NCI-H1417 treated with DMSO at 0.1 percent for 48 hours (cell line): ENCODE measurements at places on chromosomes 16 and 17.

DNA sequence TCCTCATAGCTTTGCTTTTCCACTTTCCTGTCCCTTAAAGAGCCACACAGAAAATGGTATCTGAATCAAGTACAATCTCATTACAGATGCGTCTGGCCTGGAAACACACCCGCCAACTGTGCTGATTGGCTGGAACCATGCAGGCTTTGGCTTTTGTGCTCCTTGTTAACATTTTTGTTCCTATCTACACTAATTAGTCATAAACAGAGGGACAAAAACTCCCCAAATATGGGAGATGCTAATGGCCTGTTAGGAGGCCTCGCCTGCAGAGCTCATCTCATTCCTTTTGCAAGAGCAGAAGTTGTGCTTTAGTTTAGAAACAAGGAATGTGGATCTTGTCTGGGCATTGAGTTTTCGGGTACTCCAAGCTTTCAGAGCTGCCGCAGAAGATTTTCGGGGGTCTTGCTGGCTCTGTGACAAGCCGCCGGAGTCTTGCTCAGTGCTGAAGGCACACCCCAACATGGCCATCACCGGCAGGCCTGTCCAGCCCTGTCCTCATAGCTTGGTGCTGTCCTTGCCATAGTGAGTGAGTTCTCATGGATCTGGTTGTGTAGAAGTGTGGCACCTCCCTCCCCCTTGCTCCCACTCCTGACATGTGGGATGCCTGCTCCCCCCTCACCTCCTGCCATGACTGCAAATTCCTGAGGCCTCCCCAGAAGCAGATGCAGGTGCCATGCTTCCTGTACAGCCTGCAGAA, 69.8 kb downstream of the METRNL start:
- DNase-seq, result no peak

DNA sequence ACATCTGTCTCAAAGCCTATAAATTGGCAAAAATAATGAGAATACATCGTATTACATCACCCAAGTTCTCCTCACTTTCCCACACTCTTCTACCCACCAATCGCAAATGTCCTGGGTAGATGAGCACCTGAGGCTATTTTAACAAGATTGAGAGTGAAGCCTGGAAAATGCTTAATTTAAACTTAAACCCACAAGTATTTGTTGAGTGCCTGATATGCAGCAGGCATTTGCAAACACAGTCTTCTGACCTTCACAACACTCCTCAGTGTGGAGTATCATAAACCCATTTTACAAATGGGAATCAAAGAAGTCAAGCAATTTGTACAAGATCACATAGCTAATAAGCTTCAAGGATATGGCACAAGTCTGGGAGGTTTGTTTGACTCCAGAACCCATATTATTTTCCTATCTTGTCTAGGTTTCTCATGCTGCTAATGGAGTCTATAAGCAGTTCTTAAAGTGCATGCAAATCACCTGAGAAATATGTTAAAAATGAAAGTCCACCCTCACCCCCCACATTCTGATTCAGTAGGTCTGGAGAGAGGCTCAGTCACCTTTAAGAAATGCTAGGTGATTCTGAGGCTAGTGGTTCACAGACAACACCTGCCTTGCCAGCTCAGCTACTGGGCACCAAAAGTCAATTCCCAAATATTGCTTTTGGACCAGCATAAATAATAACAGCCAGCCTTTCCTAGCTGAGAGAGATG, 34.9 kb upstream of the CCL2 start:
- DNase-seq, result no peak

- no peak for DNase-seq
These were observed 8.5 kb downstream of the SNTB2 start for GRCh38 chr16:69195369-69196029.

DNA sequence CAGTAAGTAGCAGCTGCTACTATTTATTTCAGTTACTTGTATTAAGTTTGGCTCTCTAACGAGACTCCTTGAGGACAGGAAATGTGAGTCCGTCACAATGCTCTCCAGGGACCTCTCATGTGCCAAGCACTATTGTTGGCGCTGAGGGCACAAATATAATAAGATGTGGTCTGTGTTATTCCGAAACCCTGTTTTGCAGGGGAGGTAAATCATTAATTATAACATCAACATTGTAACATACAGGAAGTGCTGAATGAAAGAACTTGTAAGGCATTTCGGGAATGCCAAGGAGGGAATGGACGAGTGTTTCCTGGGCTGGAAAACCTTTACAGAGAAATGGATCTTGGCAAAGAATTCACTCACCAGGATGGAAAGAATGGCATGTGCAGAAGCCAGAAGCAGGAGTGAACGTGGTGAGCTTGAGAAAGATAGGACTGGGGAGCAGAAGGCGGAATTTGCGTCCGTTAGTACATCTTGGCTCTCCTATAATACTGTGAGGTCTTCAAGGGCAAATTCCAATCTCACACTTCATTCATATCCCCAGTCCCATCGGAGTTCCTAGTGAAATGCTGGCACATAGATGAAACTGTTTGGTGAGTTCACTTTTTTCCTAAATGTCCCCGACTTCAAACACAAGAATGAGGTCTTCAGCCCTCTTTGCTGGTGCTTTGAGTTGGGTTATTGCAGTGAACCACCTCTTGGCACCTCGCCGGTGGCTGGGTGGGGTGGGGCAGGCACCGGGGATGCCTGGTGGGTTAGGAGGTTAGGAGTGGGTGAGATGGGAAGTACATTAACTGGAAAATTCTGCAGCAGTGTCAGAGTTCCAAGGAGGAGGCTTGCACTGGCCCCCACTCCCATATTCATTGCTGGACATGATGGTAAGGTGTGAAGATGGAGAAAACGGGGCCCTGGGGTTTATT, 11.5 kb downstream of the TAC4 start:
- no peak for DNase-seq

- DNase-seq, result no peak
These were observed 540 bp upstream of the CD300LF start for GRCh38 chr17:74713171-74713755.

GRCh38 chr16:3866703-3867431, 13.6 kb downstream of the CREBBP start:
- DNase-seq, result no peak

DNA sequence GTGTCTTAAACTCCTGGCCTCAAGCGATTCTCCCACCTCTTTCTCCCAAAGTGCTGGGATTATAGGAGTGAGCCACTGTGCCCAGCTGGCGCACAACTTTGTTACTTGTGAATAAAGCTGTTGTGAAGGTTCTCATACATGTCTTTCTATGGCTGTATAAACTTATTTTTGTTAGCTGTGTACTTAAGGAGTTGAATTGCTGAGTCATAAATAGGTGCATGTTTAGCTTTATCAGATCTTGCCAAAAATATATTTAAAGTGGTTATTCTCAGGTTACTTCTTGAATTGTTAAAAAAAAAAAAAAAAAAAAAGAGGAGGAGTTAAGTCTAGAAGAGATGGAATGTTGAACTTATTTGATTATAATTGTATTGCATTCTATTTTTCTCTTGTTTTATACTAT, 47.6 kb upstream of the IRX3 start:
- no peak for DNase-seq

- no peak for DNase-seq
These were observed 126.3 kb upstream of the HSBP1 start for GRCh38 chr16:83681381-83681956.

DNA sequence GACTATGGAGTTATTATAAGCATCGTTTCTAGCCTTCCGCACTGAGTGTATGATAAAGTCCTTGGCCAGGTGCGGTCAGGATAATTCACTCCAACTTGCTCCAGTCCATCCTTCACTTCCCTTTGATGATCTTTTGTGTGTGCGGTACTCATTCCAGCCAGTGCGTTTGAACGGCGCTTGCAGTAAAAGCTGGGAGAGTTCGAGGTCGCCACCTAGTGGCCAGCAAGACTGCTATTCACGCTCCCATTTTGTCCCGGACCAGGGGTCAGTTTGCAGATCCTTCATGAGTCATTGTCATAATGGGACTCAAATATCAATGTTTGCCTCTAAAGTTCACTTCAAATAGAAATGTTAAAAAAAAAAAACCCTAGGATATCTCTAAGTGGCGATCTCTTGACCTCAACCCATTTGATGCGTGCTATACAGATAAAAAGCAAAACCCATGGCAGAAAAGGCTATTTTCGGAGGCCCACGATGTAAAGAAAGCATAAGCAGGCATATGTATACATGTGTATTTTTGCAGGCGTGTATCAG, 417.1 kb downstream of the TMEM114 start:
- DNase-seq, result no peak

DNA sequence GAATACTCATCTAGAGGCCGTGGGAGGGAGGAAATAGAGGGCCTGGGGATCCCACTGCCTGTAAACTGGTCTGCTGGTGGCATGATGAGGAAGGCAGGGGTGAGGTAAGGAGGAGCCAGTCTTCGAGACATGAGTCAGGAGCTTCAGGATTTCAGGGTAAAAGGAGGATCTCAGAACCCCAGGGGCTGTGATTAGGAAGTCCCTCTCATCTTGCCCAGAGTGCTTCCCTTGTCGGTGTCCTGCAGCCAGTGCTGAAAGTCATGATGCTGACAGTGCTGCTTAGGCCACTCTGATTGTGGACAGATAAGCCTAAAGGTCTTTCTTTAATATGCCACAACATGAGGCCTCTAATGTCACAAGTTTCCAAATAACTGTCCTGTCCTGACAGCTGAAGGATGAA, 29.6 kb downstream of the COG4 start:
- DNase-seq, result no peak

DNA sequence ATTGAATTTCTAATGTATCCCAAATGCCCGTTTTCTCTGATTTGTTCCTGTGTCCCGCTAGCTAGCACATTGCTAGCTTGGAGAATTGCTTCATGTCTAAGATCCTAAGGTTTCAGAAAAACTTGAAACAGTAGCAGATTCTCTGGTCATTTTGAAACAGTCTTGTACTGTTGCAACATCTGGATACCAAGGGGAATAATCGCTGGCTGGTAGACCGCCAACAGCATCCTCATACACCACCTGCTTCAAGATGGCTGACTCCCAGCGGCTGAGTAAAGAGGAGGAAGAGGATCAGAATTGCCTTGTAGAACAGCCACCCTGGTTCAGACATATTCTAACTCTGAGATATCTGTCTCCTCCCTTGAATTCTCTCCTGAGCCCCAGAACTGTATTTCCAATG, 226.7 kb upstream of the ELAC2 start:
- DNase-seq, result no peak

DNA sequence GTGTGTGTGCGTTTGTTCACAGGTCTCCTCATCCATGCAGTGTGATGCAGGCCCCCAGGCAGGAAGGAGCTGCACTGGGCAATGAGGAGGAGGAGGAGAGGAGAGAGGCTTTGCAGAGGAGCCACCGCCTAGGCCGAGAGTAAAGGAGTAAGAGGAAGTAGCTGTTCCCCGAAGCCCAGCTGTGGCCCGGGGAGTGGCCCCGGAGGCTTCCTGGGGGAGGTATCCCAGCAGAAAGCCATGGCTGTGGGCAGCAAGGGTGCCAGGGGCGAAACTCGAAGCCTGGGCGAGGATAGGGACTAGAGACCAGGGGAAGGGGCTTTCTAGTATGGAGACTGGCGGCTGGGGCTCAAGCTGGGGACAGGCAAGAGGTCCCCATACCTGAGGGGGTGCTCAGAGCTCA, 12.2 kb downstream of the C16orf95 start:
- DNase-seq, result no peak

- DNase-seq, result peak; percentile 50
These were observed at the start of gene LLGL1 for GRCh38 chr17:18225121-18225641. LLGL1 (plus strand) TSS chr17:18225635; CDS start chr17:18225683, 48 bp downstream.

DNA sequence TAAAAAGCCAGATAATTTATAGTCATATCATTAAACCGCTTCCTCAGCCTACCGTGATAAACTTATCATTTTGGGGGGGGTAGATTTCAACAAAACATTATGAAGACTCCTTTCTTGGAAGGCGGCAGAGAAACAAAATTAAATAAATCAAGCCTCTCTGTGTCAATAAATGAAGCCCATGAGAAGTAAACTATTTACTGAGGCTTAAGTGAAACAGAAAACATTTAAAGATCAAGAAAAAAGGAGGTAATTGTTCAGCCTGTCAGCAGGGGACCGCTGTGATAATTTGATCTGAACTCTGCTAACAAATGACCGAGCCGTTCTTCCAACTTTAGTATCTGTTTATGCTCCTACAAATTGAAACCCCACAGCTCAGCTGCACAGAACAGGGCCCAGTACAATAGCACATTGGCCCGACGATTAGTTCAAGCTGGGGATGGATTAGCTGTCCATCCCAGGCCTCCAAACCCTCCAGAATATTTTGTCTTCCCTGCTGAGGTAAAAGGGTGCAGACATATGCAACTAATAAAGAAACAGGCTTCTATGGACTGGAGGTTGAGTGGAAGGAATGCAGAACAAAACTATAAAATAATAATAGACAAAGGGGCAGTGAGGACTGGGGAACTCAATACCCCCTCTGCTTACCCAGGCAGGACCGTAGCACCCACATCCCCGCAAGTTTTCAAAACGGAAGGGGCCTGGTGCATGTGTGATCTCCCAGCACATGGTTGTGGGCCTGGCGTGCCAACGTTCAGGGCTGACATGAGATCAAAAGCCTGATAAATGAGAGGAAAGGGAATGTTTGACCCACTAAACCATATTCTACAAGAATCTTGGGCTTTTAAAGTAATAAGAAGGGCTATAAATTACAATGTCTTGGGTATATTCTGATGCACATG, 298.1 kb upstream of the IRX5 start:
- DNase-seq, result no peak

DNA sequence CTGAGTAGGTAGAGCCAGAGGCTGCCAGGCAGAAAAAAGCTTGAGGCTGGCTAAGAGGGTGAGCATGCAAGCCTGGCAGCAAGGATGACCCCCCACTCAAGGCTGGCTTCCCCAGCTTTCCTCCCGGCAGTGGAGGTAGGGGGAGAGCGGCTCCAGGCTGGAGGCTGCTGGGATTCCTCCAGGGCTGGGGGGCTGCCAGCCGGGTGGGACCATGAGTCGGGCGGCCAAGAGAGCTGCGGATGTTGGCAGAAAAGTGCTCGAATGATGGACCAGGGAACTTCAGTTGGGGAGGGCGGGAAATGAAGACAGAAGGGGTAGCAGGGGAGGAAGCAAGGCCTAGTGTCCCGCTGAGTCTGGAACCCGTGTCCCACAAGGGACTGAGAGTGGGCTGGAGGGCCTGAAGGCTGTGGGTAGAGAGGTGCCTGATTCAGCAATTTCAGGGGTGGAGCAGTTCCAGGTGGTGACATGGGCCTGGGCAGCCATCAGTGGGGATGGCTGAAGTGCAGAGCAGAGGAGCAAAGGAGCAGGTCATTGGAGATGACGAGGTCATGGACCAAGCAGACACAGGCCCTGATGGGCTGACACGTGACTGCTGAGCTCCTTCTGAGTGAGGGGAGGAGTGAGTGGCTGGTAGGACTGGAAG, 20.3 kb downstream of the HSD11B2 start:
- no peak for DNase-seq

GRCh38 chr17:50638966-50639713, 4.5 kb downstream of the ABCC3 start:
- no peak for DNase-seq

GRCh38 chr17:44655983-44656710, at the start of gene MEIOC:
MEIOC (plus strand) TSS chr17:44656468; CDS start chr17:44656614, 146 bp downstream.
- DNase-seq, result no peak

- no peak for DNase-seq
These were observed 24.3 kb downstream of the MGRN1 start for GRCh38 chr16:4648917-4649316.

- DNase-seq, result no peak
These were observed 1.0 kb downstream of the TELO2 start for GRCh38 chr16:1494129-1494640.
